ENCODE measurements at places on chromosomes 6 and 20.

GRCh38 chr6:116111552-116112528 lies 11.2 kb downstream of the NT5DC1 start:
- peak; percentile 27 for DNase-seq

GRCh38 chr6:15874326-15874725 lies 211.5 kb upstream of the DTNBP1 start:
- DNase-seq: peak; percentile 17

DNA sequence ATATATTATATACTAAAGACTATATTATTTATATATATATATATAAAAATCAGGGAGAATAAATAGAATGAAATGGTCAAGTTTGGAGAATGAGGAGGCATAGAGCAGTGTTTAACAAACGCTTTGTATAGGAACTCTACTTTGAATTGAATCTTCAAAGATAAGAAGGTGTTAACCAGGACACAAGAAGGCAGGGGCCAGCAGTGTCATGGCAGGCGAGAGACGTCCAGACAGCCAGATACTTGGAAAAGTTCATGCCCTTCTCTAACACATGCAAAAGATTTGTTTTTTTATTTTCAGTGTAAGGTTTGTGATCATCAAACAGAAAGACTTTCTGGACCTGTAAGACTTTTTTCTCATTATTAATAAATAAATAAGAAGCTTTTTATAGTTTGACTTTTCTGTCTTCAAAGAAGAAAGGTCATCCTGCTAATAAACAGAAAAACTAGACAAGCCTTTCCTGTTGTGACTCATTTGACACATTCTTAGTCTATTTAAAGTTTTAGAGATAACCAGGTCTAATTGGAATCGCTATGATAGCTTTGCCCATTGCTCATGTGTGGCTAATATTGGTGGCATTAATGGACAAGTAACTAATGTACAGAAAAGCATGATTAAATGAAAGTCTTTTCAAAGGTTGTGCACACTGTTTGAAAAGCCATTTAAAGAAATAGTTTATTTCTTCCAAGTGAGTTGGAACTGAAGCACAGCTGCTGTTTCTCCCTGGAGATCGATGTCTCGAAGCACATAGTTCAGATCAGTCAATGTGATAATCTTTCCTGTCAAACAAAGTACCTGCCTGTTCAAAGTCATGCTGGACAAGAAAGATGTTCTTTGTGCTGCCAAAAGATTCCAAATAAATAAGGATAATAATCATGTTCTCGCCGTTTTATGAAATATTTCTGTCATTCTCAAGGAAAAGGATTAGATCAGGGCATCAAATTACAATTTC lies 420.4 kb upstream of the OPRM1 start:
- DNase-seq: no peak

DNA sequence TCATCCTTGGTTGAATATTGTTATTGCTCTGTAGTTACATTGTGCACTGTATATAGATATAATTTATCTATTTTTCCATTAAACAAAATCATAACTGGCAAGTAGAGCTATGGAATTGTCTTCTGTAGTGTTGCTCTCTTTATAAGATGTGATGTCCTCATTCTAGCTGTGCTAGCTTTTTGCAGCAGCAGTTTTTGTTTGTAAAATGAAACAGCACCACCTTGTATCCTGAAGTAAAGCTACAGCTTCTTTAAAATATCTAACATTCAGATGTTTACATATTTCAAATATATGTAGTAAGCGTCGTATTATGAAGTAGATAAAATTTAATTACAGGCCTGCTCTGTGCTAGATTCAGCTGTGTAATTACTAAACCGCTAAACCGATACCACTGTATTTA lies 328.8 kb upstream of the MANEA start:
- no peak for DNase-seq

GRCh38 chr6:29734046-29735018 lies 11.1 kb downstream of the HLA-F start:
- no peak for DNase-seq
